ENCODE measurements at places on chromosomes 4 and X.

- no peak for DNase-seq
These were observed 420.6 kb downstream of the SPRY1 start for GRCh38 chr4:123817025-123817688.

GRCh38 chr4:5995901-5996623 lies 22.2 kb downstream of the C4orf50 start:
- DNase-seq: no peak

- DNase-seq: no peak
These were observed 38.9 kb downstream of the GPRIN3 start for GRCh38 chr4:89268679-89269078.

DNA sequence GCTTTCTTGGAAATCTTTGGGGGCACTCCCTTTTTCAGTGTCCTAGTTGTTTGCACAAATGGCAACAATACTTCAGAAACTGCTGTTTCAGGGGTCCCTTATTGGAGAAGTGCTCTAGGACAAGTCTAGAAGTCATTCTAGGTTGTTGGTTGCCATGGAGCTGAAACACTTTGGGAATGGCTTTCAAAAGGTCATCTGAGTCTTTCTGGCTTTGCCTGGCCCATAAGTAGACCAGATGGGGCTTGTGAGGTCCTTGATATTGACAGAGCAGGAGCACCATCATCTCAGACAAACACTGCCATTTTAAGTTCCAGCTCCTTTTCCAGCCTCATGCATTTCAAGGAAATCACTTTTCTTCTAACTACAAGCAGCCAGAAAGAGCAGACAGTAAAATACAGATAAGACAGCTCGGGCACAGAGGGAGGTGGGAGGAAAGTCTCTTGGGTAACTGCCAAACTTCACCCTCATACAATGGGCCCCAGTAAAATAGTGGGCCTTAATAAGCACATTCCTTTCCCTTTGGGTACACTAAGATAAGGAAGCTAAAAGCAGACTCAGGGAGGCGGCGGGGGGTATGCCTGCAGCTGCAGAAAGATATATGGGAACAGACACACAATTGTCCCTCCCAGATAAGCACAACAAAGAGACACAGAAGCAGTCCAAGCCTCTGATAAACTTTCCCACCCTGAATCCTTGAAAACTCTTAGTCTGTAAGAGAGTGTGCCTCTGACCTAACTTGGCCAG lies 8.5 kb upstream of the NXF3 start:
- DNase-seq: no peak

DNA sequence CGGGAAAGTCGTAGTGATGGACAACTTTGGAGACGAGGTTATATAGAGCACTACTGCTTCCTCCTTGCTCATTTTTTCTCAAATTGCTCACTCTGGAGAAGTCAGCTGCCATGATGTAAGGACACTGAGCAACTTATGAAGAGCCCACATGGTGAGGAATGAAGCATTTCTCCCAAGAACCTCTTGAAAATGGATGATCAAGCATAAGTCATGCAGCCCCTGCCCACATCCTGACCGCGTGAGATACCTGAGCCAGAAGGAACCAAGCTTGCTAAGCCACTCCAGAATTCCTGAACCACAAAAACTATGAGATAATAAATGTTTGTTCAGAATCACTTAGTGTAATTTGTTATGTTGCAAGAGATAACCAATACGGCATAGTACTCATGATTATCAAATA lies 42.8 kb downstream of the PDE5A start:
- DNase-seq: no peak

DNA sequence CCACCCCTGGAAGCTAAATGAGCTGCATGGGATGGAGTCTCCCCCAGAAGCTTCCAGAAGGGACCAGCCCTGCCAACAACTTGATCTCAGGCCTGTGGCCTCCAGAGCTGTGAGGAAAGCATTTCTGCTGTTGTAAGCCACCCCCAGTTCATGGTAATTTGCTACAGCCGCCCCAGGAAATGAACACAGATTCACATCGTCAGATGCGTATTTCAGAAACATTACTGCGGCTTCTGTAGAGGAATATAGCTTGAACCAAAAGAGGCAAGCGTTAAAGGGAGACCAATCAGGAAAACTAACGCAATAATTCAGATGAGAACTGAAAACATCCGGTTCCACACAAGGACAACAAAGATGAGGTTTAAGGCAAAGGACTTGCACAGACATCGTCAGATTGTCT lies 128.4 kb upstream of the TBL1X start:
- DNase-seq: no peak

- DNase-seq: no peak
These were observed 184.1 kb upstream of the PPARGC1A start for GRCh38 chr4:24073948-24074347.

DNA sequence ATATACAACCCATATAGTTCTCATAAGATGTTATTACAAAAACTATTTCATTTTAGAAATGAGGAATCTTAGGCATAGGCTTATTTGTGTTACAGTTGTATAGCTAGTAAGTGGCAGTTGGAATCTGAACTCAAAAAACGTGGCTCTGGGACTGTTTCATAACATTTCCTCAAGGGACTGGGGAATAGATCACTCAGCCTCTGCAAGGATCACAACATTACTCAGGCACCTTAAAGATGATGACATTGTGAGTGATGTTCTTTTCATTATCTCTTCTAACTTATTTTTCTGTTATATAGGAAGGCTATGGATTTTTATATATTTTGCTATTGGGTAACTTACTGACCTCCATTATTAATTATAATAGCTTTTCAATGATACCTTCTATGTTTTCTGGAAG lies 774.2 kb upstream of the LCORL start:
- no peak for DNase-seq

GRCh38 chrX:9340598-9341290 lies 124.1 kb upstream of the TBL1X start:
- DNase-seq: no peak

Measured in NCI-H1436 treated with DMSO at 0.1 percent for 48 hours (cell line).